Stimulated activated CD8-positive, alpha-beta memory T cell treated with anti-CD3 and anti-CD28 coated beads, Interleukin-15, amount 100 ng/mL, for 48 hours (primary cell): ENCODE measurements at places on chromosomes 2 and 18.

DNA sequence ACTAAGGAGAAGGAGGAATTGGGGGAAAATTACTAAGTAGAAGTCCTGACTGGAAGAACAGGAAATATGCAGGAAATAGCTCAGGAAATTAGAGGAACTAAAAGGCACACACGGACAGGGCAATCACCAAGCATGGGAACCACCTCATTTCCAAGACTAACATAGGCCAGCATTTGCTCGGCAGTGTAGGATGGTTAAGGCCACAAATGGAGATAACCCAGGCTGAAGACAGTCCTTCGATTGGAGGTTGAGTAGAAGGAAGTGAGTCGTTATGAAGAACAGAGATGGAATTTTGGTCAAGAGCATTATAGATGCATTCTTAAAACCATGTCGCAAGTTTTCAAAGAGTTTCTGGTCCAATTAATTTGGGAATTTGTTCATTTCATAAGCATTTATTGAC, 401.4 kb downstream of the ALK start:
- DNase-seq, result no peak

DNA sequence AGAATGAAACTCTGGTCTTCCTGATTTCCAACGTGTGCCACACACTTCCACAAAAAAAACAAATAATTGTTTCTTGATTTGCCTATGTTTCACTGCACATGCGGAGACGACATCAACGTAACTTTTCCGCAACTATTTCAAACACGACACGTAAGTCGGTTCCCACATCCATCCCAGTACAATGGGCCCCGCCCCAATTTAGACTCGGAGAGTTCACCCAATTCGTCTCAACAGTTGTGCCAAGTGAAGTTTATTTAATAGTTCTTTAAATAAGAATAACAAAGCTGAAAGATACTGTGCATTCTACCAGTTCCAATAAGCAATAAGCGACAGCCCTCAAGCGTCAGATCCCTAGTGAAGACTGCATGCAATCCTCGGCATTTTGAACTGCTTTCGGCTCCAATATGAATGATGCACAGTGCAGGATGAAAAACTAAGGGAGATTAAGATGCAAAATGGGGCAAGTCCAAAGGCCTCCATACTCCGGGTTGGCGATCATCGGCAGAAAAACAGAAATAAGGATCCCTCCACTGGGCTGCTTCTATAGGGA, 664 bp downstream of the CCT4 start:
- no peak for DNase-seq

- DNase-seq, result no peak
These were observed 16.1 kb downstream of the COLEC11 start for GRCh38 chr2:3610881-3611505.

DNA sequence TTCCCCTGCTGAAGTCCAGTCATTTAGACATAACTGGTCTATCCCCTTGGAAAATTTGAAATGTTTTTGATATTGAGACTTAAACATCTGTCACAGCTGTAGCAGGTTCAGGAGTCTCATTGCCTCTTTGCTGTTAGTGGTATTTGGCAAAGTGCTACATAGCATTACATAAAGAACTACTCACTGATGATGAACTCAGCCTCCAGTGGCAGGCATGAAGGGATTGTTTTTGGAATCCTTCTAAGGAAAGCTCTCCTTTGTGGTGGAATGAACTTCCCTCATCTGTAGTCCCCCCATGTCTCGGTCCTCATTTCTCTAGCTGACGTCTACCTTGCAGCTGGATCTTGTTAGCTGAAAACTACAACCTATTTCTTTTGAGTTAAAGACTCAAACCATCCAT, 111.6 kb downstream of the TACR1 start:
- DNase-seq, result no peak

- no peak for DNase-seq
These were observed 433.4 kb upstream of the NRXN1 start for GRCh38 chr2:51465326-51465725.

- peak; percentile 95 for DNase-seq
These were observed 12.7 kb upstream of the DUSP2 start for GRCh38 chr2:96157649-96158553.

- DNase-seq, result no peak
These were observed 1.8 kb downstream of the SPEG start for GRCh38 chr2:219436491-219436890.

GRCh38 chr2:188776634-188777033, 197.5 kb upstream of the COL3A1 start:
- DNase-seq, result no peak

DNA sequence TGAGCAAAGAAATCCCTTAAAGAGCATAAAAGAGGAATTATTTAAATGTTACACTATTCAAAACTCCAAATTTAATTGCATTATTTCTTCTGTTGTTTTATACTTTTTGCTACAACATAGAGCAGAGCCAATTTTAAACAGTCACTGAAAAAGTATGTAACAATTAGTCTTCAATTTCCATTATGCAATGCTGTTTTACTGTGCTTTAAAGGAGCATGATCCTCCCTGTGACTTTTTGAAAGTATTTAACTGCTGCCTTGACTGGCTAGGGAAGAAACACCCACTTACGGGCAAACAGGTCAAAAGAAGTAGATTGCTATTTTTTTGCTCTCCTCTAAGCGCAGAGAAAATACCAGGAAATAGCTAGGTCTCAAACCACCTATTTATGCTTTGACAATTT, 217.4 kb upstream of the GCFC2 start:
- no peak for DNase-seq

GRCh38 chr18:54961016-54961423, 1.8 kb upstream of the CCDC68 start:
- no peak for DNase-seq

DNA sequence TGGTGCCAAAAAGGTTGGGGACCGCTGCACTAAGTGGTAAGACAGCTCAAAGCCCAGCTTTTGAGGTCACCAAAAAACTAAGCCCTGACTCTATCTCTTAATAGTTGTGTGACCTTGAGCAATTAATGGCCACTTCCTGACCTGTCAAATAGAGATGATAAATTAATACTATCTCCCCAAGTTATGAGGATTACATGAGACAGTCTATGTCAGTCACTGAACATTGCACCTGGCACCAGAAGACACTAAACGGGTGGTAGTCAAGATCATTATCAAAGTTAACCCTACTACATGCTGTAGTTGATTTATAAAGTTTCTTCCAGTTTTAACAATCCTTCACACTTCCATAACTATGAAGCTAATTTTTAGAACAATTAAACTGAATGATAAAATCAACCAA, 36.5 kb downstream of the STPG4 start:
- no peak for DNase-seq

DNA sequence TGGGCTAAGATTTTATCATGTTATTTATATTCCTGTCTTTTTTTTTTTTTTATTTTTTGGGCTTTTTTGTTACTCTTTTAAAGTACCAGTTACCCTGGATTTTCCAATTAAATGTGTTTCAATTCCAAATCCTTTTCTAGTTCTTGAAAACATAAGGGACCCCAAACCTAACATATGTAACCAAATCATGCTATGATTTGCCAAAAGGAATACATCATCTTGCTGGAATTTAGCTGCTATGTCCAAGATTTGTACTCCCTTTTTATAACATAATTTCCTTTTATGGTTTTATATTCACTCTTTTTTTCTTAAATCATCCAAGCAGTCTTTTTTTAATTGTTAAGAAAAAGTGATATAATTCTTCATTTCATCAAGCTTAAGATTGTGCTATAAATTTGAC, 60.9 kb upstream of the DSEL start:
- DNase-seq, result no peak

DNA sequence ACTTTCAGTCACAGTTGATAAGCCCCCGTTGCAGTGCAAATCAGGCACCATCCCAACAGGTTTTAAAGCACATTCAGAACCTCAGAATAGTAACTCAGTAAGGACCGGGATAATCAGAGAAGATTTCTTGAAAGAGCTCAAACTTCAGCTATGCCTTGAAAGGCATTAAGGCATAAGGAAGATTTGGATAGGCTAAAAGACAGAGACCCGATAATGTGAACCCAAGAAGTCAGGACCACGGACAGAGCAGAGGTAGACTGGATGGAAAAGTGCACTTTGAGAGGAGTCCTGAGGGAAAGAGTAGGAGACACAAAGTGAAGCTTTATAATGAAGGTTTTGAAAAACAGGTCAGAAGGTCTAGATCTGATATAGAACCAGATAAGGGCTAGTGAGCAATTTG, 36.9 kb upstream of the KLF7 start:
- DNase-seq, result no peak

DNA sequence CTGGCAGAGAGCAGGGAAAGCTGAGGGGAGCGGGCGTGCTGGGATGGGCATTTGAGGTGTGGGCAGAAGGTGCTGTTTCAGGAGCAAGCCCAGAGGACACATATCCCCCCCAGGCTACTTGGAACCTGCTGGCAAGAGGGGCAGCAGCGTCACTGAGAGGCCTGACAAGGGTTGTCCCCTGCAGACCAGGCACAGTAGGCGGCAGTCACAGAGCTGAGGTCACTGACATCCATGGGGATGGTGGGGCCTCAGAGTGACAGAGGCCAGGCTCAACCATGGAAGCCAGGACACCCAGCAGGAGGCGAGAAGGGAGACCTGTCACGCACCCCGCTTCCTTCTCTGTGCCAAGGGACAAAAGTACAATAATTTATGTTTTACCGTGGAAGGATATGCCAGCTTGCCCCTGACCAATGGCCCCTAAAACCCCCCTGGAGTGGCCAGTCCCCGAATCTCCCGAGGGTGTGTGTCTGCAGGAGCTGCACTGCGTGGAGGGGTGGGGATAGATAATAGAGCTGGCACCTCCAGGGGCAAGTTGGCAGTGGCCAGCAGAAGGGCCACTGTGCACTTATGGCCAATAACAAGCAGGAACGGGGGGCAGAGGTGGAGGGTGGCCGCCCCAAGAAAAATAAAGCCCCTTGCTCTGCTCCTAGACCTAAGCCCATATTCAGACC, 86.3 kb upstream of the SLC66A3 start:
- no peak for DNase-seq

DNA sequence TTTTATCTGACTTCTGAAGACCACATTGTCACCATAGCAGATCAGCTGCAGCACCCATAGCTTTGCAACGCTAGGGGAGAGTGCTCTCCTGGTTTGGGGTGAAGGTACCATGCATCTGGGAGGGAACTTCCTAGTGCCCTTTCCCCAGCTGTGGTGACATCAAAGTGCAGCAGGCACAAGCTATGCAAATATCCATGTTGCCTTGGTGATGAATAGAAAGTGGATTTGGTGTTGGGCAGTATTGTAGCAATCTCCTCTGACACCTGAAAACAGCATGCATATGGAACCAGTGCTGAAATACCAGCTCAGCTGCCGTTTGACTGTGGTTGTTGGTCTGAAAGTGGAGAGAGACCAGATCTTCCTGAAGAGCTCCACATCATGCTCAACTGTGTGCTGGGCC, 37.1 kb downstream of the BCL2L11 start:
- DNase-seq, result no peak
